ENCODE measurements at places on chromosomes 2 and 18.

- no peak for DNase-seq
These were observed 62.3 kb upstream of the TMEM178A start for GRCh38 chr2:39603436-39603835.

- no peak for DNase-seq
These were observed at the start of gene ARHGEF4 for GRCh38 chr2:130836501-130837174. TSS of gene ARHGEF4 (plus strand) at chr2:130836914. CDS start at chr2:130836954, 40 bp downstream.

GRCh38 chr18:76345901-76346300, 149.1 kb downstream of the ZNF516 start:
- DNase-seq = no peak

DNA sequence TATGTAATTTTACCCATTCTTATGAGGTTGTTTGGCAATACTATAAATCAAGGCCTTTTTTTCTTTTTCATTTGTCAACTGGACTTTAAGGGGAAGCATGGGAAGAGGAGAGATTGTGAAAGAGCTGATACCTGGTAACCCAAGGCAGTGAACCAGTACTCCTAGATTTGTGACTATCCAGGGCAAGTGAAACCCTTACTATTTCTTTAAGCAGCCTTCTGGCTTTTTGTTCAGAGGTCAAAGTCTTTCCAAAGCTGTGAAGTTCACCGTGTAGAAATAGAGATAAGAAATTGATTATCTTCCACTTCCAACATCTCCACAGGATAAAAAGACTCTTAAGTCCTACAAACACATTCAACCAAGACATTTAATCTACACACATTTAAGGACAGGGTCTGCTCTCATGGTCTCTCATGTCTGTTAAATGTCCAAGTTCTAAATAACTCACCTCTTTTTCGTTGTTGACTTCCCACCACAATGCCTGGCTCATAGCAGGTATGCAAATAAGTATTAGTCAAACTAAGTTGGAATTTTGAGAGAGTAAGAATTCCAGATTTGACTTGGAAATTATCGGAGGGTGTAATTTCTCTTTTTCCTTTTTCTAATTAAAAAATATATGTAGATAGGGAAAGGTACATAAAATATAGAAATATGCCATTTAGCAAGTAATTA, 485.8 kb downstream of the STK39 start:
- no peak for DNase-seq

DNA sequence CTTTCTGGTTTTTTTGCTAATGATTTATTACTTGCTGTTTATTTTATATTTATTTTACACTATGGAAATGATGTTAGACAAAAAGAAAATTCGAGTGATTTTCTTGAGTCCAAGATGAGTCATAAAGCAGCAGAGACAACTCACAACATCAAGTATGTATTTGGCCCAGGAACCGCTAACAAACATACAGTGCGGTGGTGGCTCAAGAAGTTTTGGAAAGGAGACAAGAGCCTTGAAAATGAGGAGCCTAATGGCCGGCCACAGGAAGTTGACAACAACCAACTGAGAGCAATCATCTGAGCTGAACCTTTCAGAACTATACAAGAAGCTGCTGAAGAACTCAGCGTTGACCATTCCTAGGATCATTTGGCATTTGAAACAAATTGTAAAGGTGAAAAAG, 594.1 kb downstream of the SATB2 start:
- no peak for DNase-seq

- no peak for DNase-seq
These were observed 110.6 kb downstream of the ATL2 start for GRCh38 chr2:38266382-38267061.

- no peak for DNase-seq
These were observed 463.9 kb upstream of the HNRNPA3 start for GRCh38 chr2:176748662-176749061.

- no peak for DNase-seq
These were observed 30.8 kb upstream of the ODC1 start for GRCh38 chr2:10478916-10479315.

GRCh38 chr18:31070206-31070605, 27.7 kb upstream of the DSC3 start:
- DNase-seq = no peak

DNA sequence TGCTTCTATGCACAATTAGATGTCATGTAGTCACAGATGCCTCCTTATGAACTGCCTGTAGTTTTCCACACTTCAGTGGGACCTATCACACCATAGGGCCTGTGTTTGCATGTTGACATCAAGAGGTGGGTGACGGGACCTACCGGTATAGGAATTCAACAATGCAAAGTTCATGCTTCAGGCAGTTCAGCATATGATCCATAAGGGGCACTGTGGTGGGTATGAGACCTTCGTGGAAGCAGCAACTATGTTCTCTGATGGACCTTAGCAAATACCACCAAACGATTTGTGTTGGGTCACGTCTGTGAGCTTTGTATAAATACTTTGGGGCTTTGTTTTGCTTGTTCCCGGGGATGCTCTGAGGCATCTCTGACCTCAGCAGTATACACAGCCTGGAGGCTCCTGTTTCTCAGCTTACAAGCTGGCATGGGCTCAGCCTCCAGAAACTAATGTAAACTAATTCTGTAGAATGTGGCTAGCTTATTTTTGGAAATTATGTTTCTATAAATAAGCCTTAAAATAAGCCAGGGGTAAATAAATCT, 111.6 kb downstream of the DTNA start:
- DNase-seq = no peak

Measured in T-cell (primary cell).